ENCODE measurements at places on chromosomes 16 and 17.
A peak's percentile ranks its signal among the peaks of the same experiment; 100 is the strongest.

- DNase-seq, result no peak
Observed at GRCh38 chr16:12054868-12055267, 78.3 kb downstream of the SNX29 start.

DNA sequence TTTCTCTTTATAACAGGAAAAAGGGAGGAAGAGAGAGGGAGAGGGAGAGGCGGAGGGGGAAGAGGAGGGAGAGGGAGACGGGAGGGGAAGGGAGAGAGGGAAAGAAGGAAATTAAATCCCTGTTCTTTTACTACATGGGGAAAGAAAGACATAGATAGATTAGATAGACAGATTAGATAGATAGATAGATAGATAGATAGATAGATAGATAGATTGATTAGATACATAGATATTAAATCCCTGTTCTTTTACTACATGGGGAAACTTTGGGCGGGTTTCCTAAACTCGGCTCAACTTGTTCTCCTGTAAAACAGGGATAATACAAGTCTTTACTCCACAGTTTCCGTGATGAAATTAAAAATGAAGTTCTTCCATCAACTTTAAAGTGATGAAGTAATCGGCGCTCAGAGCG lies 661 bp downstream of the RFWD3 start:
- no peak for DNase-seq

- no peak for DNase-seq
Observed at GRCh38 chr17:47694581-47695428, 844 bp downstream of the TBKBP1 start.

GRCh38 chr17:53736516-53737240 lies 86.0 kb upstream of the KIF2B start:
- no peak for DNase-seq

DNA sequence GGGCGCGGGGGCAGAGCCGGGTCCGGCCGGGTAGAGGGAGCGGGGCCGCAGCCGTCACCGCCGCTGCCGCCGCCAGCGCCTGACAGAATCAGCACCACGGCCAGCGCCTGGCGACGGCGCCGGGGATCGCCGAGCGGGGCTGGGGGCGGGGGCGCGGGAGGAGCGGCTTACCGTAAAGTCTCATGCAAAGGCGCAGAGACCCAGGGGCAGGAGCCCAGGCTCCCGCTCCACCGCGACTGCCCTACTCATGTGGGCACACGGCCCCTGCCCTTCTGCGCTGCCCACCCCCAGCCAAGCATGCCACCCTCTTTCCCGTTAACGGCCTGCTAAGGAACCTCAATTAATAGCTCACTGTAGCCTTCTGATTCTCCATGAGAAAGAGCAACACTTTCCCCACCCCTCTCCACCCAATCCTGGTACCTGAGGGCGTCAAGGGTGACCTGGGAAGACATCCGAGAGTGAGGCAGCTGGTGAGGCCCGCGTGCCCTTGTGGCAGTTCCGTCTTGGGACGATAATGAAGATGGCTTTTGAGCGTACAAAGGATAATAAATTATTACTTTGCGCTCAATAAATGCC lies at the start of gene SEZ6:
Gene SEZ6, minus strand, starts transcription at position 98 of the 576 bp plus-strand sequence. CDS start 164 bp downstream, outside the sequence.
- DNase-seq, result peak; percentile 3

DNA sequence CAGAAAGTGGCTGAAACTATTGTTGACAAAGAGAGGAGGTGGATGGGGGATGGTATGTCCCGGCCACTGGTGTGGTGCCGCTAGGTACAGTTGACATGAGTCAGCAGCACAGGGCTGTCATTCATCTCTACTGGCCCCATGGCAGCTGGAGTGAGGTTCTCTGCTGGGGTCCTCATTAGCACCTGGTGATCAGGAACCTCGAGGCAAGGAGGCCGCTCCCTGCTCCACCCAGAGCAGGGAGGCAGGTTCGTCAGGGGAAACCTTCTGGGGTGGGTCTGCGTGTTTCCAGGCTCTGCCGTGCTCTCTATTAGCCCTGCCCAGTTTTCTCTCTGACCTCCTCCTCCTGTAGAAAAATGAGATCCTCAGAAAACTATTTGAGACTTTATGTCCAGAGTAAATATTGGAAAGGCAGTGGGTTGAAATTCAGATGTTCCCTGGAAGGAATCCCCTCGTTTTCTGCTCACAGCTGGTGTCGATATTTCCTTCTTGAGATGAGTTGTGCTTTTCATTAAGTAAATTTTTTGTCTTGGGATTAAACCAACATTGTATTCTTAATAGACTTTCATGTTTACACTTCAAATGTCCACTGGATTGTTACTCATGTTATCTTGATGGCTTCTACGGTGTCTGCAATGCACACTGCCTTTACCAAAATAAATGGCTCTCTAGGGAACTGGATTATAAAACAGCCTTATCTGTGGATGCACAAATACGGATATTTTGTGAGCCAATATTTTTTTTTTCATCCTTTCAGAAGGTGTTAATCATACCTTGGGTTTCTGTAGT lies 7.1 kb downstream of the NTN1 start:
- DNase-seq, result no peak

DNA sequence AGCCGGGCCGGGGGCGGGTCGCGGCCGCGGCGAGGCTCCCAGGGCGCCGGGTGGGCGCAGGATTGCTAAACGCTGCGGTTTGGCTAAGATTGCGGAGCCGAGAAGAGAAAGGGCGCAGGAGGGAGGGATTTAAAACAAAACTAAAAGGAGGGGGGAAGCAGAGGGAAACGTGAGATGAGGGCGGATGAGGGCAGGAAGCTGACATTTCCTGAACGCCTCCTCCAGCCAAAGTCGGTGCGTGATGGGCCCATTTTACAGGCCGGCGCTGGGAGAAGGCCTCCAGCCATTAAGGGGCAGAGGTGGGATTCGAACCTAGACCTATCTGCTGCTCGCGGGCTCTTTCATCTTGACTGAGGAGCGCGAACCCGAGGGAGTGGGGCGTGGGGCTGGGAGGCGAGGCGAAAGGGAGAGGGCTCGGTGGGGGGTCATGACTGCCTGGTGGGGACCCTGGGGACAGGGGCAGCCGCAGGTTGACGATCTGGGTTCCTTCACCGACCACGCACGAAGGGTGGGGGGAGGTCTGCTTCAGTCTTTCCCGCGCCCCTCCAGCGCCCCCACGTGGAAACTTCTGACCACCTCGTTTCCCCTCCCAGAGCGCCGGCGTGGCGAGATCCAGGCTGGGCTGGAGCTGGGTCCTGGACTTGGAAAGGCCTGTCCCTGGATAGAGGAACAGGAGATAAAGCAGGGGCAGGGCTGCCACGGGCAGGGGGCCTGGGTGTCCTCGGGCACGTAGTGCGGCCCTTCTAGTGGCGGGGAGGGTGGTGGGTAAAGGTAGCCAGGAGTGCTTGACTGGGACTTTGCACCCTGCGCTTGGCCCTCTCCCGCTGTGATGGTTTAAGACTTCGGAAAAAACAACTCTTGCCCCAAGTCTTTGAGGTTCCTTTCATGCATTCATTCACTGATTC lies 3.8 kb upstream of the TAC4 start:
- DNase-seq, result no peak

DNA sequence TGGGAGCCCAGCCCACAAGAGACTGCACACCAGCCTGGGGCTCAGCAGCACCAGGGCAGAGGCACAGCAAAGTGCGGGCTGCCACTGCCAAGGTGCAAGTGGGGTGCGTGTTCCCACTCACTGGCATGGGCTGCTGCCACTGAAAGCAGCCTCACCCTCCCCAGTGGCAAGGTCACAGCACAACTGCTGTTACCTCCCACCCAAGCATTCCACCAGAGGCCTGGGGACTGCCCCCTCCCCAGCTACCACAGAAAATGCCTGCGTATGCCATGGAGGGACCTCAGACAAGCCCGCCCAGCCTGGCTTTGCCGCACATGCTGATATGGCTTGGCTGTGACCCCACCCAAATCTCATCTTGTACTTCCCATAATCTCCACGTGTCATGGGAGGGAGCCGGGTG lies 33.1 kb downstream of the MEAK7 start:
- DNase-seq, result no peak

GRCh38 chr16:56604966-56605365 lies 3.4 kb upstream of the MT2A start:
- DNase-seq, result no peak

GRCh38 chr17:65941356-65941899 lies 250.5 kb downstream of the CEP112 start:
- no peak for DNase-seq

DNA sequence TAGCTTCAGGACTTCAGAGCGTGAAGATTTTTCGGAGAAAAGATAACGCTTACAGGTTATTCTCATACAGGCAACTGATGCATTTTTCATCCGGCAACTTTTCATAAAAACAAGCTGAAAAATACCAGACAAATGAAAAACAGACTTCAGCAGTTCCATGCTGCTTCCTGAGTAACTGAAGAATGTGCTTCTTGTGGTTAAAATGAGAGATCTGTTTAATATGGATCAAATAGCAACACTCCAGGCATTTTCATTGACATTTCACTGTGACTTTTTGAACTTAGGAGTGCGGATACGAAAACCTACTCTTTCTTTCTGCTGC lies 705 bp upstream of the PITPNC1 start:
- no peak for DNase-seq

DNA sequence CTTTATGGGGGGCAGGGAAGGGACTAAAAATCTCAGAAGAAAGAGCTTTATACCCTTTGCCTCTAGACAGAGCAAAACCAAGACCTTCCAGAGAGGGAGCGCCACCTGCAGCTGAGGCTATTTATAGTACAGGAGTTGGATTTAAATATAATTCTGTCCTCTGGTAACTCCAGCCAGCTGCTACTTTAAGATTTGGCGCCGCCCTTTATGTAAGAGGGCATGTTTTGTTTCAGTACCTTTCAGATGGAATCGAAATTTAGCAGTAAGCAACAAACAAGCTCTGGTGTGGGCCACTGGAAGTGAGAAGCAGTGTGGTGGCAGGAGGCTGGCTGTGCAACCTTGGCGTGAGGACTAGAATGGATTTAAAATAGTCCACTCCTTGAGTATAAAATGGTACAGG lies 5.2 kb upstream of the GUCY2D start:
- no peak for DNase-seq

DNA sequence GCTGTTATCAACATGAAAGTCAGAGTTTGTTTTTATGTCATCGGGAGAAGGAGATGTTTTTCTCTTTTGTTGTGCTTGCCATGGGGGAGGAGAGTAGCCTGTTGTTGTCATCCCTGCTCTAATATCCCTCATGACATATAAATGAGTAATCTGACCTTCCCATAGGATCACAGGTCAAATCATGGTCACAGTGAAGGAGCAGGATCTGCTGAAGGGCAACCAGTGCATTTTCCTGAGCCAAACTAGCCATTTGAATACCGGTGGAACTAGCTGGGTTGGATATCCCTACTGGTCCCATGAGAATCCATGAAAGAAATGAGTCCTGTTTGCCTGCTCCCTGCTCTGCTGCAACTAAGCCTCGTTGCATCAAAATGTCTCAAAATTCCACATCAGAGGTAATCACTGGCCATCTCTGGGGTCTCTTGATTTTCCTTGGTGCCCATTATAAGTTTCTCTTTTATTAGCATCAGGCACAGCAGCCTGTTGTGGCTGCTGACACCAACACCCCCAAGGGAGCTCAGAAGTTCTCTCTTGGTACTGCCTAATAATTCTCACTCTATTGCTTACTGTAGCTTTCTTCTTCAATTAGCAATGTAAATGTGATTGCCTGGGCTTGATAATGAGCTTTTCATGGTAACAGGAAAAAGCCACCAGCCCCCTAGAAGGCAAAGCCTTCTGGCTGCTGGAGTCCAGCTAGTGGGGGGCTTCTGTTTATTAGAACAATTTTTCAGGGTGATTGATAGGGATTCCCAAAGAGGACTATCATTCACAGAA lies 211.4 kb upstream of the ERCC4 start:
- DNase-seq, result no peak

GRCh38 chr16:83797013-83797412 lies 10.8 kb upstream of the HSBP1 start:
- DNase-seq, result no peak

DNA sequence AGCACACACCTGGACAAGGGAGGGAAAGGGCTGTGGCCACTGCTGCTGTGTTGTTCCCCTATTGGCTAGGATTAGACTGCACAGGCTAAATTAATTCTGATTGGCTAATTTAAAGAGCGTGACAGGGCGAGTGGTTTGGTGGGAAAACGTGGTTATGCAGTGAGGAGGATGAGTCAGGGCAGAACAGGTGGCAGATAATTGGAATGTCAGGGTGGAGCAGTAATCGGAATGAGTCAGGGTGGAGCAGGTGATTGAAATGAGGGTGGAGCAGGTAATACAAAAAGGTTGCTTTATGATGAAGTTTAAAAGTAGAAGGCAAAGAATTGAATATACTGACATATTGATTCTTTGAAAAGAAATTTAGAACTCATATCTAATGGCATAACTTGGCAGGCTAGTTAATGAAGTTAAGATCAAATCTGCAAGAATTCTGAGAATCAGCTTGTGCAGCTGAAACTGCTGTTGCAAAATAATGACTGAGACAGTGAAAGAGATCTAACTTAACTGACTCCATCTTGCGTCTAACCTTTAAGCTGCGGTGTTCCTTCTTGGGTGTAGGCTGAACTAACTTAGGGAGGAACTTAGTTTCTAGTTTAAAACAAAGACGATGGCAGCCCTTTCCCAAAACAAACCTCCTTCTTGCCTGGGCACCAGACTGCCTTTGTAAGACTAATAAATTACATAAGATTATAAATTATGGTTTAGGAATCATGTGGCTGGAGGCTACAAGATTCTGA lies 174.3 kb downstream of the UTP18 start:
- no peak for DNase-seq

DNA sequence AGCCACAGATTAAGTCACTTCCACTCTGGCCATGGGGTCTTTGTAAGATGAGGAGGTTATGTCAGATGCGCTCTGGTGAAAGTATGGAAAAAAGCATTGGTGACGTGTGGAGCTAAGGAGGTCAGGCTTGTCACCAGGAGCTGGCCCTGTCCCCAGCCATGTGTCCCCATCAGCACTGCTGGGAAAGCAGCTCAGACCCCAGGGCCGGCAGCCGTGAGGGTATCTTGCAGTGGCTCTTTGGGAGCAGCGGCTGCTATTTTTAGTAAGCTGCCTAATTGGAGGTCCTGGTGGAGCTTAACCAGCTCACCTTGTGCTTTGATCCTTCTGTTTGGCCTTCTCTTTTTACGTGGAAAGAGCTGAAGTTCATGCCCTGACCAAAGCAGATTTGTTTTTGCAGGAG lies 60.9 kb downstream of the MPRIP start:
- DNase-seq, result no peak

GRCh38 chr16:67304020-67304419 lies 22.5 kb downstream of the KCTD19 start:
- no peak for DNase-seq

- DNase-seq, result peak; percentile 43
Observed at GRCh38 chr17:50541716-50542688, 5.0 kb upstream of the SPATA20 start.

GRCh38 chr17:2710071-2710802 lies 1.3 kb downstream of the CLUH start:
- DNase-seq, result no peak

Data from fibroblast of the conjunctiva (primary cell).